ENCODE measurements at places on chromosomes 1 and 21.

- no peak for DNase-seq
Measured at GRCh38 chr1:228434689-228435088, 18.0 kb upstream of the TRIM17 start.

DNA sequence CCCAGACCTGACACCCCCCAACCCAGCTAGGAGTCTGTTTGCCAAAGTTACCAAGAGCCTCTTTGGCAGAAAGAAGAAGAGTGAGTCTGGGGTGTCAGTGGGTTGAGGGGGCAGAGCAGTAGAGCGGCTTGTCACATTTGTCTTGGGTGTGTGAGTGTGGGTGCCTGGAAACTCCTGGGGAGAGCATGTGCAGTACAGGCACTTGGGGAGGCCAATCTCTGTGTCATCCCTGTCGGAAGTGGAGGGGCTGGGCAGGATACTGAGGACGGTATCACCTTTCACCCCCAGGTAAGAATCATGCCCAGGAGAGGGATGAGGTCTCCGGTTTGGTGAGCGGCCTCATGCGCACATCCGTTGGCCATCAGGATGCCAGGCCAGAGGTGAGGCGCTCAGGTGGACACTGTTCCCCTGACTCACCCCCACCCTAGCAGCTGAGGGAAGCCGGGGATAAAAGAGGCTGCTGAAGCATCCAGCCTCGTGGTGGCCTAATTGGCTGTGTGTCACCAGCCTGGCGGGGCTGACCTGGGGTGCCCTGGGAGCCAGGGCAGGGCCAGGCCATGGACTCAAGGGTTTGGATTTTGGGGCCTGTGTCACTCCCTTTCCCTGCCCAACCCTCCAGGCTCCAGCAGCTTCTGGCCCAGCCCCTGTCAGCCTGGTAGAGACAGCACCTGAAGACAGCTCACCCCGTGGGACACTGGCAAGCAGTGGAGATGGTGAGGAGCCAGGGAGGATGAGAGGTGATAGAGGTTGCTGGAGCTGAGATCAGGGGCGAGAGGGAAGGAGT, 3.3 kb downstream of the PLK3 start:
- no peak for DNase-seq

DNA sequence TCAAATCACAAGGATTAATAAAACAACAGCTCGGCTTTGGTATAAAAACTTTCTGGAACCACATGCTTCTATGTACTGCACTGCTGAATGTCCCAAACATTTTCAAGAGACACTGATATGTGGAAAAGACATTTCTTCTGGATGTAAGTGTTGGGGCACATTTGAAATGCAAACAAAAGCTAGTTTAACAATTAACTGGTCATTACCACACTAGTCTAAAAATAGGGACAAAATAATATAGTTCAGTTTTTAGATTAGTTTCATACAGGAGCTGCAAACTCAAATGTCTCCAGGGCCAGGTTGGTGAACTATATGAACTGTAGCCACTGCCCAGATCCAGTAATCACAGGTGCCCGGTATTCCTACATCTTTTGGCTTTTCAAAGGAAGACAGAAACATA, 3.2 kb downstream of the IL23R start:
- no peak for DNase-seq

- DNase-seq, result no peak
Measured at GRCh38 chr1:50704126-50704525, 255.9 kb downstream of the FAF1 start.

- DNase-seq, result no peak
Measured at GRCh38 chr1:119001181-119002027, 13.3 kb upstream of the TBX15 start.

GRCh38 chr1:93087532-93087931, 8.4 kb downstream of the MTF2 start:
- DNase-seq, result no peak

Data from esophagus squamous epithelium (tissue), 5 donors.